A673 (cell line): ENCODE measurements at places on chromosomes 11 and 22. TPM values are rescaled to one million over a fixed set of nuclear protein-coding genes. Genes with fewer than 3 reads are reported as not detected.

Gene OR8G5
- total RNA-seq = not detected in 2 replicates

Gene OMP
- not detected in 2 replicates for total RNA-seq

Gene APOL1
- 0.30 and 0.87 TPM in 2 replicates for total RNA-seq

Gene KCNQ1OT1
- total RNA-seq = 4.0 and 4.1 TPM in 2 replicates

Gene TMPRSS5
- 1.5 and 2.9 TPM in 2 replicates for total RNA-seq

Gene OR52A1
- not detected in 2 replicates for total RNA-seq

Gene NAALAD2
- 3.9 and 4.0 TPM in 2 replicates for total RNA-seq

Gene LARGE1
- not detected in 2 replicates for total RNA-seq

Gene SCGB2A2
- not detected in 2 replicates for total RNA-seq

Gene DDX6
- total RNA-seq = 193 and 229 TPM in 2 replicates

Gene ART5
- total RNA-seq = not detected in 2 replicates
